ENCODE measurements at places on chromosomes 16 and 17.

DNA sequence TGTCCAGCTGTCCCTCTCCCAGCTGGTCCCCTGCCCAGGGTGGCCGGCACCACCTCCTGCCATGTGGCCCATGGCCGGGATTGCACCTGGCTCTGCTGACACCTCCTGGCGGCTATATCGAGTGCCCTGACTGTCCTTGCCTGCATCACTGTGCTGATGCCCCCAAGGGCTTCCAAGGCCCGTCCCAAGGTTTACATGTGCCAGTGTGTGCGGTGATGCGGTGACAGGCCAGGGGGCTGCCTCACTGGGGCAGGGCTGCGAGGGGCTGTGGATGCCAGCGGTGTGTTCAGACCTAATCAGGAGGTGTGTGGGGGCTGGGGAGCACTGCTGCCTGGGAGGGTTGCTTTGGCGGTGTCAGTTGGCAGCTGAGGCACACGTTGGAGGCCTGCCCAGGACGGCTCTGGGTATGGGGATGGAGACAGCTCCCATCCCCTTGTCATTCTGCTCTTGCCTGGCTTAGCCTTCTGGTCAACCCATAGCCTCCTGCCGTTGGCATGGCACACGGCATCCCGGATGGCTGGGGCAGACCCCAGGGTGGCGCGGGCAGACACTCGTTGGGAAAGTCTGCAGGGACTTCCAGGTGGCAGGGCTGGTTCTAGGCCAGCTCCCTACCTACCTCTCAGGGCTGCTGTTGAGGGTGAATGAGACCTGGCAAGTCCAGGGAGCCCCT, 5.5 kb downstream of the MAP2K3 start:
- DNase-seq, result peak; percentile 58

DNA sequence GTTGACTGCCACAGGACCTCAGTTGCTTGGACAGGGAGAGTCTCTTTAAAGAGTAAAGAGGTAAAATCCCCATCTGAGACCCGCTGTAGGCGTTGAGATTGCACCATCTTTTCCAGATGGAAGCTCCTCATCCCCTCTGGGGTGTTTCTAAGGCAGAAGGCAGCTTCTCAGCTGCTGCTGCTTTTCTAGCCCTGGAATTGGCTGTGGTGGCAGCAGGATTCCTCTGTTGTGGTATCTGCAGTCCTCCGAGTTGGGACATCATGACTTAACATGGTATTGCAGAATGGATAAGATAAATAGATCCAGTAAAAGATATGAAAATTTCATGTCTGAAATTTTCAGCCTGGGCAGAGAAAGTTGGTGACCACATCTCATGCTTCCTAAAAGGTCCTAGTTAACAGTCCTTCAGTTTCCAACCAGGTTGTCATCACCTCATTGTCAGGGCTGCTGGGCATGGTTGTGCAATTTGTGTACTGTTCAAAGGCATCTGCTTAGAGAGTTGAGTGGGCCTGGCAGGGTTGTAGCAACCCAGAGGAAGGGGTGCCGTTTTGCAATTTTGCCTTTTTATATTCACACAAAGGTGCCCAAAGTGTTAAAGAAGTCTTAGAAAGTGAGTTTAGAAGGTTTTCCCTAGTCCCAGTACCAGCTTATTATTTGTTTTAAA, 150.4 kb downstream of the SPECC1 start:
- no peak for DNase-seq

- no peak for DNase-seq
Measured at GRCh38 chr16:51807551-51807950, 656.5 kb upstream of the SALL1 start.

DNA sequence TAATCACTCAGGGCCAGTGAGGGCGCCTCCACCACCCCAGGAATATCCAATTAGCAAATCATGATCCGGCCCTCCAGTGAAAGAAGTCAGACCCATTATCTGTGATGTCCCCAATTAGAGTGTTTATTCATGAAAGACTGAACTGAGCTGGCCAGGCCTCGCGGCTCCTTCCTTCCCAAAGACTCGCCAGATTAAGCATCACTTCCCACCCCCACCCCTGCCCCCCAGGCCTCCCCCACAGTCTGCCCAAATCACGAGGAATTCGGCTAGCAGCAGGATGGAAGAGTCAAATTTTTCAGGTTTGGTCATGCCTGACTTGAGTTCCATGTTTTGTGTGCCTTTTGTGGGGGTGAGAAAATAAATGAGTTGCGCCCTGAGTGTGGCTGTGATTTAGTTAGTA, 298.4 kb upstream of the SALL1 start:
- DNase-seq, result no peak

- peak; percentile 96 for DNase-seq
Measured at GRCh38 chr17:15651583-15652110, 32.1 kb upstream of the FBXW10B start.

DNA sequence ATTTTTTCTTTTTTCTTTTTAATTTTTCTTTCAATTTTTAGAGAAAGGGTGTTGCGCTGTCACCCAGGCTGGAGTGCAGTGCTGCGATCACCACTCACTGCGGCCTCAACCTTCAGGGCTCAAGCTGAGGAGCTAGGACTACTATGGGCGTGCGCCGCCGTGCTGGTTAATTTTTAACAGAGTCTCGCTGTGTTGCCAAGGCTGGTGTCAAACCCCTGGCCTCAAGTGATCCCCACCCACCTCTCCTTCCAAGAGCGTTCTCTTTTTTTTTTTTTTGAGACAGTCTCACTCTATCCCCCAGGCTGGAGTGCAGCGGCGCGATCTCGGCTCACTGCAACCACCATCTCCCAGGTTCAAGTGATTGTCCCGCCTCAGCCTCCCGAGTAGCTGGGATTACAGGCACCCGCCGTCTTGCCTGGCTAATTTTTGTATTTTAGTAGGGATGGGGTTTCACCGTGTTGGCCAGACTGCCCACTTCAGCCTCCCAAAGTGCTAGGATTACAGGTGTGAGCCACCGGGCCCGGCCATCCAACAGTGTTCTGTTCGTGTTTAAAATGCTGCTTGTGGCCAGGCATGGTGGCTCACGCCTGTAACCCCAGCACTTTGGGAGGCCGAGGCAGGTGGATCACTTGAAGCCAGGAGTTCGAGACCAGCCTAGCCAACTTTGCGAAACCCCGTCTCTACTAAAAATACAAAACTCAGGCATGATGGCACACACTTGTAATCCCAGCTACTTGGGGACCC, 14.5 kb upstream of the RPL13 start:
- no peak for DNase-seq

DNA sequence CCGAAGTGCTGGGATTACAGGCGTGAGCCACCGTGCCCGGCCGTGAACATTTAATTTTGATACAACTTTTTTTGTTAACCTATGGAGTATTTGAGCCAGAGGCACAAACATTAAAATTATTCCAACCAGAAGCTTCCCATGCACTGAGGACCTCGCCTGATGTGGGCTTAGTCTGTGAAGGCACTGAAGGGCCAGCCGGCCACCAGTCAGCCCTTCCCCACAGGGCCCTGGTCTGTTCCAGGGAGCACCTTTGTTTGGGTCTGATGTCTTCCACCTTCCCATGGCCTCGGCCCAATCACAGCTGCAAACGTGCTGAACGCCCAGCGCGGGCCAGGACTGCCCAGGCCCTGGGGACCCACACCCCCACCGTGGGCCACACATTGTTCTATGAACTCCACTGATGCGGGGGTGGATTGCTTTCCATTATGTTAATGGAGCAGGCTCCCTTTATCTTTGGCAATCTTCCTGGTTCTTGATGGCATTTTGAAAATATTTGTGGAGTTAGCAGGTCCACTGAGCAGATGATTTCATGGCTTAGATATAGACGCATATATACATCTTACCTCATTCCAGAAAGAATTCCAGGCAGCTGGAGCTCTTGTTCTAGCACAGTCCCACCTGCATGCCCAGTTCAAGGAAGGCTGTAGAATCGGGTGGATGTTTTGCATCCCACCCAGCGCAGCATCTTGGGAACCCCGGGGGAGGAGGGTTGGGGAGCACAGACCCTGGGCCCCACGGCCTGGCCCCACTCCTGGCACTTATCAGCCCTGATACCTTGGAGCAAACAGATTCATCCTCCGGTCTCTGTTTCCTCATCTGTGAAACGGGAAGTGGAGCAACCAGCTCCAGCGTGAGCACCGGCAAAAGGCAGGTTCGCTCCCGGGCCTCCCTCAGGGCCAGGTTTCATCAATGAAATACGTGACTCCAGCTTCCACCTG, 14.5 kb downstream of the SPIRE2 start:
- no peak for DNase-seq

DNA sequence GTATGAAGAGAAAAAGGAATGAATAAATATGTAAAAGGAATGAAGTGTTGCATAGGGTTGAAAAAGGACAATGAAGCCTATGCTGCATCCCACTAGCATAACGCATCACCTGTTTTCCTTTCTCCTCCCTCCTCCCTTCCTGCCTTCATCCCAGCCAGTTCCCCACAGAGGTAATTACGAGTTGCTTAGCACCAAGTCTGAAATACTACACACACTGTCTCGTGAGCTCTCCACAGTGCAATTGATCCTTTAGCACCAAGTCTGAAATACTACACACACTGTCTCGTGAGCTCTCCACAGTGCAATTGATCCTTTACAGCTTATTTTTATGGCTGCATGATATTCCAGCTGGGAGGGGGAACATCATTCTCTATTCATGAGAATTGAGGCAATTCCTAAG, 1.1 kb upstream of the DRC7 start:
- DNase-seq, result no peak

GRCh38 chr17:72422505-72423285, 301.9 kb downstream of the SOX9 start:
- peak; percentile 59 for DNase-seq

GRCh38 chr17:33023790-33024189, 32.1 kb downstream of the SPACA3 start:
- DNase-seq, result no peak

DNA sequence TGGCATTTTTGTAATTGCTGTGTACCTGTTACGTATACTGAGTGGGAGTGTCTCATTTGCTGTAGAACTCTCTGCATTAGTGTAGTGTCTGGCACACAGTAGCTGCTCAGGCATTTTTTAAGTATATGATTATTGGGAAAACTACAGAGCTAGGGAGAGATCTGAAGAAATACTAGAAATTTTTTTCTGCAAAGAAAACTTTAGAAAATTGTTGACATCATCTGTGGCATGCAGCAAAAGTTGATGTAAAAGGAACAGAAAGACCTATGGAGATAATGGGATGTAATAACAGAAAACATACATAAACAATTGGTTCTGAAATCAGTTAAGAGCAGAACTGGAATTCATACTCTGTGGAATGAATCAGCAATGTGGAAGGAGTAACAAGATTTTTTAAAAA, 11.6 kb downstream of the CLTC start:
- DNase-seq, result no peak

DNA sequence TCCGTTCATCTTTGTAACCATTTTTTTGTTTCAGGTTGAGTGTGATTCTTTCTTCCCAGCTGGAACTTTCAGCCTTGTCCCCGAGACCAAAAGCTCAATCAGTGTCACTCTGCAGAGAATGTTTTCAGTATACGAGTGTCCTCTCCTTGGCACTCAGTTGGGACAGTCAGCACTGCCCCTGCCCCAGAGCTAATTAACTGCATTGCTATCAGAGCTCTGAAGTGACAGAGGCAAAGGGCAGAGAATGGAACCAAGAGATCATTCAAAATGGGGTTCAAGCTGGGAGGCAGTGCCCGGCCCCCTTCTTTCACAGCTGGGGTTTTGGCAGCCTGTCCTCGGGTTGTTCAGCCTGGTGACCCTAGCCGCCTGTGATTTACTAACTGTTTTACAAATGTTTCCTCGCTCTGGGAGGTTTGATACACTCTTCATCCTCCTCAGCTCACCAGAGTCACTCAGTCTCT, 195.9 kb upstream of the TBX2 start:
- no peak for DNase-seq
